ENCODE measurements at places on chromosomes 7 and 10.

DNA sequence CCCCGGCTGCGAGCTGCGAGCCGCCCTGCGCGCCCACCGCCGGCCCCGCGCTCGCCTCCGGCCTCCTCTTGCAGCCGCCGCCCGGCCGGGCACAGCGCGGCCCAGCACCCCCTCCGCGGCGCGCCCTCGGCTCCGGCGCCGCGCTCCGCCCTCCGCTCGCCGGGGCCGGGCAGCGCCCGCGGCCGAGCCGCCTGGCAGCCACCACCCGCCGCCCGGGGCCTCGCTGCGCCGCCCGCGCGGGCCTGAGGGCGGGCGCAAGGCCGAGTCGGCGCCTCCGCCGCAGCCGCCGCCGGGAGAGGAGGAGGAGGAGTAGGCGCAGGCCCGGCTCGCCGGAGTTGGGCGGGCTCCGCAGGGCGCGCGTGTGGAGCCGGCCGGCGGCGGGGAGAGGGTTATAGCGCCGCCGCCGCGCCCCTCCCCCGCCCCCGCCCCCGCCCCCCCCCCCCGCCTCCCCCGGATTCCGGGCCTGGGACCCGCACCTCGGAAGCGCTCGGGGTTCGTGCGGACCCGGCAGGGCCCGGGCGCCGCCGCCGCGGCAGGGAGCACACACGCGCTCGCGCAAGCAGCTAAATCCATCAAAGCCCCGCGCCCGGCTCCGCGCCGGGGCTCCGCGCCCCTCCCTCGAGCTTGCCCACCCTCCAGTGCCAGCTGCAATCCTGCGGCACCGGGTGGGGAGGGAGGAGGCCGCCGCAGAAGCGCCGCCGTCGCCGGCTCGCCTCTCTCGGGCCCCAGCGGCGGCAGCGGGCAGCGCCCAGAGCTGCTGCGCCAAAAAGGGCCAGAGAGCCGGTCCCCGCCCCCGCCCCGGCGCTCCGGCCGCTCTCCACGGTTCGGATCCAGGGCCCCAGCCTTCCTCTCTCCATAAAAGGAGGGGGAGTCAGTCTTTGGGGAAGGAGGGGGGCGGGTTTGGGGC lies at the start of gene PDGFA:
Gene PDGFA, minus strand, starts transcription at position 363 of the 907 bp plus-strand sequence. CDS start 845 bp downstream, outside the sequence.
- peak; percentile 67 for DNase-seq

DNA sequence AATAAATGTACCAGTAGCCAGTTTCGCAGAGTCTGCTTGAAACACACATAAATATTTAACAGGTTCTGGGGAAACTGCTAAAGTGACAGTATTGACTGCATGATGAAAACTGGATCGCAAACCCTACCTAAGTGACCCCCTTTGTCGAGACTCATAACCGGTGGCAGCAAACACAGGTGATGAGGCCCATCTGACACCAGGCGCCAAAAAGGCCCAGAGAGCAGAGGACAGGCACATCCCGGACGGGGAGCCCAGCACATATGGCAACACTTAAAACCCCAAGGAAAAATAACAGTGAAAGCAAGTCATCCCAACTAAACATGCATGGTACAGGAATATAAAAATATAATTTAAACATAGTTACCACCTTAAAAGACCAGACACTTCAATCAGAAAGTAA lies 62.4 kb downstream of the GRB10 start:
- DNase-seq = no peak

GRCh38 chr7:16744518-16745250 lies 8.9 kb upstream of the TSPAN13 start:
- DNase-seq = no peak

DNA sequence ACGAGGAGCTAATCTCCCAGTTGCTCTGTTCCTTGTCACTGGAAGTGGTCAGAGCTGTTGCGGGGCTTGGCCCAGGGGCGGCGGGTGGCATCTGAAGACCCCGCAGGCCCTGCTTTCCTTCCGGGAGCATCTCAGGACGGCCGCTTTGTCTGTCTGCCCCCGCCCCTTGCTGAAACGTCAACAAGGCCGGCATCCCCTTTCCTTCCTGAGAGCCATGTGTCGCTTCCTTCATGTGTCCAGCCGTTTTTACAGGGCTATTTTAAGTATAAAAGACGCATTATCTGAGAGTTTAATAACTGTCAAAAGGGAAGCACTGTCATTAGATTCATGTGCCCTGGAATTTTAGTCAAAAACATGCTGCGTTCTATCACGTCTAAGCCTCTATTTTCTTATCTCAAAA lies 110.4 kb downstream of the CUX1 start:
- no peak for DNase-seq

Data from K562 (cell line).